ENCODE measurements at places on chromosomes 6 and 20. TPM values are rescaled to one million over a fixed set of nuclear protein-coding genes. Genes with fewer than 3 reads are reported as not detected.

GRCh38 chr6:170288091-170288631, 2.7 kb downstream of the DLL1 start:
- H3K4me1 ChIP-seq: peaks cover 38% of the 10 kb centered on the region
- no peak for DNase-seq
- H3K27me3 ChIP-seq: no peaks in the 10 kb centered on the region
- H3K27ac ChIP-seq: peak overlapping the region; percentile 16
- H3K4me3 ChIP-seq: peak overlapping the region; percentile 81

- peaks cover 12% of the 10 kb centered on the region for H3K4me1 ChIP-seq
- H3K27me3 ChIP-seq: no peaks in the 10 kb centered on the region
- H3K27ac ChIP-seq: no peak overlapping the region
- no peaks in the 10 kb centered on the region for H3K36me3 ChIP-seq
- no peak overlapping the region for H3K4me3 ChIP-seq
- DNase-seq: no peak
Observed at GRCh38 chr6:137258170-137258569, 39.0 kb upstream of the IFNGR1 start.

GRCh38 chr20:49695830-49696229, 17.8 kb downstream of the B4GALT5 start:
- no peak overlapping the region for H3K4me3 ChIP-seq
- H3K36me3 ChIP-seq: no peaks in the 10 kb centered on the region
- H3K27ac ChIP-seq: no peak overlapping the region
- no peak for DNase-seq

DNA sequence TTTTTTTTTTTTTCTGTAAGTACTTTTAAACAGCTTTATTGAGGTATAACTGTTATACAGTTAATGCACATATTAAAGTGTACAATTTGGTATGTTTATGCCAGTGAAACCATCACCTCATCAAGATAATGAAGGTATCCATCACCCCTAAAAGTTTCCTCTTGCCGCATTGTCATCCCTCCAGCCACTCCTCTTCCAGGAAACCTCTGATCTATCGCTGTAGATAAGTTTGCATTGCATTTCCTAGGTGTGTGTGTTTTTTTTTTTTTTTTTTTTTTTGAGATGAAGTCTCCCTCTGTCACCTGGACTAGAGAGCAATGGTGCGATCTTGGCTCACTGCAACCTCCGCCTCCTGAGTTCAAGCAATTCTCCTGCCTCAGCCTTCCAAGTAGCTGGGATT, 3.1 kb downstream of the SLX4IP start:
- no peak for DNase-seq
- H3K27me3 ChIP-seq: no peaks in the 10 kb centered on the region
- peaks cover 3% of the 10 kb centered on the region for H3K4me1 ChIP-seq
- no peak overlapping the region for H3K27ac ChIP-seq

The MYLK2 gene
- 0.05 TPM for polyA plus RNA-seq

All from keratinocyte (primary cell).